ENCODE measurements at places on chromosomes 7 and 10.

DNA sequence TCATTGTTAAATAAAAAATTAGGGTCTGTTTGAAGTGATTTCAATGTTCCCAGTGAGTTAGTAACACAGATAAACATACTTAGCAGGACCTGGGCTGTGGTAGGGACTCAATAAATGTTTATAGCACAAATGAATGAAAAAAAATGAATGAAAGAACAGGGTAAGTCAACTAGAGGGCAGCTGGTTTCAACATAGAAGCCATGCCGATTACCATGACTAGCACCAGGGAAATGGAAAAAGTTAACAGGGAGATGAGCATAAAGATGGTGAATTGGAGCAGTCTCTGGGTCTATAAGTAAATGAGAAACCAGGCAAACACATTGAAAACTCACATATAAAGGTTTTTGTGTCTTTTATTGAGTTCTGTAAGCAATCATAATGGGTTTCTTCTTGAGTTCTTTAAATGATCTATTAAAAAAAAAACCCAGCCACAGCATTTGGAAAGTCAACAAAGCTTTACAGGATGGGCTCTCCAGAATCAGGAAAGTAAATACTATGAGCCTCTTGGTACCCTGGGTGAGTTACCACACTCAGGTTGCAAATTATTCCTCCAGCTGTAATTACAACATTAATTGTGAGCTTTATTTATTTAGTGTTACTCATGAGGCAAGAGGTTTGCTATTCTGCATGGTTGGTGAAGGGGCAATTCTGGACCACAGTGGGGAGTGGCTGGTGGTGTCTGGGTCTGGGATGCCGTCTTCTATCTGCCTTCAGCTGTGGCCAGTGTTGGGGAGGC lies 46.1 kb upstream of the MTPN start:
- no peak for DNase-seq

DNA sequence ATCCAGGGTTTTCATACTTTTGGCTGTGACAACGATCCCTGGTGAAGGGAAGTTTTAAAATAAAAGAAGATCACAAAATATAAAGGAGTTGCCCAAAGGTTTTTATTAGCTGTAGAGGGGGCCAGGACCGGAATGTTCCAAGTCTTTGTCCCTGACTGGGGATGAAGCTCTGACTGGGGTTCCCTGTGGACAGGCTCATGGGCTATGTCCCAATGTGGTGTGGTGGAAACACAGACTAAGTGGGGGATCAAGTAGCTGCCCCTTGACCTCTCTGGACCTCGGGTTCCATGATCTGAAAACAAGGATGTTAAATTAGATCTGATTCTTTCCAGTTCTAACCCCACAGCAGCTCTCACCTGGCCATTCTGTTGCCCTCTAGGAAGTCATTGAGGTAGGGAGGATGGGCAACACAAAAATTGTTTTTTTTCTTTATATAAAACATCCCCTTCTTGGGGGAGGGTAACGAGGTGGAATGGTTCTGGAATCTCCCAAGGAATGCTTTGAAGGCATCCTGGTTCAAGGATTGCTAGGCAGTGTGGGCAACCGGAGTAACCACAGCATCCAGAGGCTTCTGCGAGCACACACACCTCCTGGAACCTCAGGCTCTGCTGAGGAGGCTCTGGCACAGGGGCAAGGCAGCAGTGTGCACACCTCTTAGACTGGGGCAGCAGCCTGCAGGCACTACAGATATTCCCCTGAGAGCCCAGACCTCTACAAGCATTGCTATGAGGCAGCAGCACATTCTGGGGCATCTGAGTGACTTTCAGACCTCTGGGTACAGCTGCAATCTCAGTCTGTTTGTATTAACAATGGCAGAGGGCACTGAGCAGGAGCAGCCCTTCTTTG lies 21.4 kb upstream of the CRYGN start:
- DNase-seq, result no peak

DNA sequence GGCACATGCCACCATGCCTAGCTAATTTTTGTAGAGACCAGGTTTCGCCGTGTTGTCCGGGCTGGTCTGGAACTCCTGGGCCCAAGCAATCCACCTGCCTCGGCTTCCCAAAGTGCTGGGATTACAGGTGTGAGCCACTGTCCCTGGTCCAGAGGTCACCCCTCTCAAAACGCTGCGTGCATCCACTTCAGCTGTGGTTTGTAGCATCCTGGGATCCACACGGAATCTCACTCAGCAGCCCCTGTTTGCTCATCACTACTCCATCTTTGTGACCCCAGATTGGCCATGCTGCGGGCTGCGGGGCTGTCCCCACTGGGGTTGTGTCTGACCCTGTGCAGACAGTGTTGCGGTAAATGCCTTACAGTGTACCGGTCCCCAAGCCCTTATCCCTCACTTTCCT lies 3.5 kb downstream of the INPP5A start:
- DNase-seq, result no peak

DNA sequence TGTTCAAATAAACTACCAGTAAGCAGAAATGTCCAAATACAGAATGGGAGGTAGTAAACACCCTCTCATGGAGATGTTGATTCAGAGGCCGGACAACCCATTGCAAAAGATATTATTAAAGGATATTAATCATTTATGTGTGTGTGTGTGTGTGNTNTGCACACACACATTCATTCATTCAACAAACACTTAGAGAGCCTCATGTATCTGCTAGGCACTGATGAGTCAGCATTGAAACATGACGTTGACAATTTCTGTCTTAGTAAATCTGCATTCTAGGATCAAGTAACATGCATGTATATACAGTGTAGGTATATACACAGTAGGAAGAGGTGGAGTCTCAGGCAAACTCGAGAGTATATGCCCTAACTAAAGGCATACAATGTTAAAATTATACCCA lies 187.0 kb downstream of the ZNF365 start:
- no peak for DNase-seq

DNA sequence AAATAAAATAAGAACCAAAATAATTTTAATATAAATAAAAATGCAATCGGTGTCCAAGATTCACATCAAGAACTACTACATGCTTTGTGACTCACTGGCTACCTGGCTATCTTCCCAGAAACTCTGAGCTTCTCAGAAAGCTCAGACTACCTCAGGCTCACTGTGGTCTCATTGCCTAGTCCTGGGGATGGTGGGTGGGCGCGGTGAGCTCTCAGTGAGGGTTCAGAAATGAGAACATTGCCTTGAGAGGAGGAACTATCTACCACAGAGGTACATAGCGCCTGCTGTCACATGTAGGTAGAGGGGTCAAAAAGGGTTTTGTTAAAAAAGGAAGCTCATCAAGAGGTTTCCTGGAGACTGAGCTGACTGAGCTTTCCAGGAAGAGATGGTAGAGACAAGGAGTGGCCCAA lies 108.0 kb downstream of the WDFY4 start:
- peak; percentile 14 for DNase-seq

GRCh38 chr10:11553773-11554381 lies 57.6 kb downstream of the USP6NL start:
- DNase-seq, result no peak

GRCh38 chr10:67607472-67607871 lies 88.5 kb downstream of the CTNNA3 start:
- no peak for DNase-seq

DNA sequence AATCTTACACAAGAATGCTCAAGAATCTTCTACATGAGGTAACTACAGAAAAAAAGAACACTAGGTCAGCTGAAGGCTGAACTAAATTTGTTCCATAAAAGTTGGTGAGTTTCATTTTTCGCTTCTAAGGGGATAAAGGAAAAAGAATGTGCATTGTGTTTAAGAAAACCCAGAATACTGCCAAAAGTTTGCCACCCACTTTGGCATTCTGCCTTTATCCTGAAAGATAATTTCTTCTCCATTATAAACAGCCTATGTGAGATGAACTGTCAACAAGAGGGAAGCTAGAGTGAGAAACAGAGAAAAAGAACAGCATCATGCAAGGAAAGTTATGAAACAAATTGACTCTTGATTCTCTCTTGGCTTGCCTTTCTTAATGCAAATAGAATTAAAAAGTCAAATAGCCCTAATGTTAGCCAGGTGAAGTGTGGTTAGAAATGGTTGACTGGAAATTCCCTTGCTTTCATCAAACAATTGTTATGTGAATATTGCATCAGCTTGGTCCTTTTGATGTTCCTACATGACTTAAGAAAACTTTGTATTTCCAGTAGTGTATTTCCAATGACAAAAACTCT lies 25.8 kb downstream of the STEAP1 start:
- DNase-seq, result no peak

DNA sequence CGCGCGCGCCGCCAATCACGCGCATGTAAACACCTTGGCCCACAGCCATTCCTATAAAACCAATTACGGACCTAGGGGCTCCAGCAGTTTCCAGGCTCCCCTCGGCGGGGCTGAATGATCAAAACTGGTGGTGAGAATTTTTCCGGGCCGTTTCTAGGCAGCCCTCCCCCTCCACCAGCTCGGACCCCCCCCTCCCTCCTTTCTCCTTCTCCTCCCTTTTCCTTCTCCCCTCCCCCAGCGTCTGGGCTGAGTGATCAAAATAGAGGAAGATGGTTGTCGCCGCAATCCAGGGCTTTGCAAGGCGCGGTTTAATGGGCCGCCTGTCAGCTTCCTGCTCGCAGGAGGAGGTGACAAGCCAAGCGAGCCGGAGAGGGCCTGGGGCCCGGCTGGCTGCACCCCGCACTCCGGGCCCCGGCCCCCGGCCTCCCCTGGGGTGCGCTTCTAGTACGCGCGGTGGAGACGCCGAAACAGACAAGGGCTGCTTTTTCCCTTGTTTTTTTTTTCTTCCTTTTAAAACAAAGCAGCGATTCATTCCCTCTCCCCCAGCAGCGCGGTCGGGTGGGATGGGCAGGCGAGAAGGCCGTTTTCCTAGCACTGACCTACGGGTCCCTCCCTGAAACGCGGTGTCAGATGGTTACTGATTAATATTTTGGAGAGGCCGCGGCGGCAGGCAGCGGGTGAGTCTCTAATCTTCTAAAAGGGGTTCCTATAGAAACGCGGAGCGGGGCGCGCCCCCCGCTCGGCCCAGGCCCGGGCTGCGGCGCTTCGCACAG lies 528 bp upstream of the TNRC18 start:
- DNase-seq, result peak; percentile 96

GRCh38 chr7:37352974-37353948 lies 95.4 kb downstream of the ELMO1 start:
- peak; percentile 33 for DNase-seq

DNA sequence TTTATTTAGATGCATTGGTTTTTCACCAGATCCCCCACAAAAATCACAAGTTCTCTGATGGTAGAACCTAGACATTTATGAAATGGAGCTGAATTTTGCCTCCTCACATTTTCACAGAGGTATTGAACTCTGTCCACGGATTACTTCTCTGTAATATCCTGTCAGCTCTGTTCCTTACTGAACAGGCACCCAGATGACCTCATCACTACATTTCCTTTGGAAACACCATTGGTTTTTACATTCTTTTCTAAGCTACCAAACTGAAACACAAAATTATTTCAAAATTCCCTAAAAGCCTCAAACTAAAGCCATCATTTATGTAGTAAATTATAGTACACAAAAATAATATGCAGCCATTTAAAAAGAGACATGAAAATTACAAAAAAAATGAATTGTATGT lies 98.3 kb upstream of the KCNIP2 start:
- DNase-seq, result no peak

- no peak for DNase-seq
Observed at GRCh38 chr7:143002898-143003297, 24.0 kb downstream of the OR9A2 start.

GRCh38 chr7:47833211-47833610 lies 115.1 kb downstream of the PKD1L1 start:
- no peak for DNase-seq

DNA sequence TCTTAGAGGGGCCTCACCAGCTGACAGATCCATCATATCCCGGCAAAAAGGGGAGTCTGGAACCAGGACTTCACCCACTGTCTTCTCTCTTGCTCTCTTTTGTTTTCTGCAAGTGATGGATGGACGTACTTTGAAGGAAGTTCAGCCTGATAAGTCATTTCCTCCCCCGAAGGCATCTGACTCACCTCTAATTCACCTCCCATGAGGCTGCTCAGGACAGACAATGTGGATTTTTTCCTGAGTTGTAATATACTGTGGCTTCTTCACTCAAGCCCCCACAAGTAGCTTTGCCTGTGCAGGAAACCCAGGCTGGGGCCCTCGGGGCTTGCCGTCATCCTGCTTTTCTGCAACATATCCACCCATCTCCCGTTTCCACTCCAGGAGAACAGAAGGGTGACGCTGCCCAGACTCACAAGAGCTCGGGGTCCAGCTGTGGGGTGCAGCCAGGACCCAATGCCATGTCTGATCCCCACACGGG lies 70.4 kb downstream of the ASB13 start:
- no peak for DNase-seq

DNA sequence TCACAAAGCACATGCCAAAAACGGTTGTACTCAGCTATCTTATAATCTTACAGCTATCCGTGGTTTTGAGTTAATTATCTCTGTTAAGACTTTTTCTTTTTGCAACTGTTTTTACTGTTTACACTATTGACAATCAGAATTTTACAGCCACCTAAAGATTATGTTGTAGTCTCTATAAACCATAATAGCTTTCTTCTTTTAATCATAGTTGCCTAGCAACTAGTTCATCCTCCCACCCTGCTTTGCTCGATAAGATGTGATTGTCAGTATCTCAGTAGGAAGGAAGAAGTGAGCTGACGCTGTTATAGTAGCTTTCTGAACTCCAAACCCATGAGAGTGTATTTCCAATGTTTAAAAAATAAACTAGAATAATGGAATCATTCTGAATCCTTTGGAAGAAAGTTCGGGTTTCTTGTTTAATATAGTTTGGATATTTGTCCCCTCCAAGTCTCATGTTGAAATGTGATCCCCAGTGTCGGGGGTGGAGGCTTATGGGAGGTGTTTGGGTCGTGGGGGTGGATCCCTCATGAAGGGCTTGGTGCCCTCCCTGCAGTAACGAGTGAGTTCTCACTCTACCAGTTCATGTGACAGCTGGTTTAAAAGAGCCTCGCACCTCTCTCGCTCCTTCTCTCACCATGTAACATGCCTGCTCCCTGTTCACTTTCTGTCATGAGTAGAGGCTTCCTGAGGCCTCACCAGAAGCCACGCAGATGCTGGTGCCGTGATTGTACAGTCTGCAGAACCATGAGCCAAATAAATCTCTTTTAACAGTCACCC lies 68.1 kb downstream of the SVOPL start:
- DNase-seq, result no peak

GRCh38 chr7:10888861-10889260 lies 84.8 kb upstream of the PHF14 start:
- no peak for DNase-seq

DNA sequence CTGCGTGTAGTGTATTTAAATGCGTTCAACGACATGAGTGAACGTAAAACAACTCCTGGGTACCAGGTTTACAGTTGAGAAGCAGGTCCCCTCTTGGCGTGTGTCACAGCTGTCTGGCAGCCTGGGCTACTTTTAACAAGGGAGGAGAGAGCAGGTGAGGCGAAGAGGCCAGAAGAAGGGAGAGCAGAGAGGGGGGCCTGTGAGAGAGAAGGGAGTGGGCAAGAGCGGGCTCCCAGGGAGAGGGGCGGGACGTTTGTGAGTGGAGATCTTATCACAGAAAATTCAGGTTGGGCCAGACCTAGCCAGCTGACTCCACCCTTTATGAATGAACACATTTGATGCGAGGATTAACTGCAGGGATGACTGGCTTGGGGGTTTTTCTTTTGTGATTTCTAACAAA lies 154.0 kb downstream of the CAMK1D start:
- no peak for DNase-seq

GRCh38 chr10:24174014-24174413 lies 34.9 kb upstream of the KIAA1217 start:
- DNase-seq, result no peak
